ENCODE measurements at places on chromosomes 16 and 17.

GRCh38 chr17:63816669-63817068, 10.6 kb upstream of the PSMC5 start:
- no peak for DNase-seq

DNA sequence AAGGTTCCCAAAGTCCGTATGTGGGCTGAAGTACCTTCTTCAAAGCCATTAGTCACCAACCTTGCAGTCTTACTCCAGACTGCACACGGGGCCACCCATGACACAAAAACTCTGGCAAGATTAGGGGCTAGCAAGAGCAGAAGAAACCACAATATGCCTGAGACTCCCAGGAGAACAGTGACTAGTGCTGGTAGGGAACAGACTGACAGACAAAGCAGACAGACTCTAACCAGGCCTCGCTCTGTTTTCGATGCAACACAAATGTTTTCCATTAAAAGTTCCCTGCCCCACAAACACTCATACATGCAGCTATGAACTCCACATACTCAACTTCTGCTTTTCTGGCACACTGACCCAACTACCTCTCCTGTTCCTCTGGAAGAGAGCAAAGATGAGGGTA, 102.2 kb downstream of the HIC1 start:
- DNase-seq = peak; percentile 74

DNA sequence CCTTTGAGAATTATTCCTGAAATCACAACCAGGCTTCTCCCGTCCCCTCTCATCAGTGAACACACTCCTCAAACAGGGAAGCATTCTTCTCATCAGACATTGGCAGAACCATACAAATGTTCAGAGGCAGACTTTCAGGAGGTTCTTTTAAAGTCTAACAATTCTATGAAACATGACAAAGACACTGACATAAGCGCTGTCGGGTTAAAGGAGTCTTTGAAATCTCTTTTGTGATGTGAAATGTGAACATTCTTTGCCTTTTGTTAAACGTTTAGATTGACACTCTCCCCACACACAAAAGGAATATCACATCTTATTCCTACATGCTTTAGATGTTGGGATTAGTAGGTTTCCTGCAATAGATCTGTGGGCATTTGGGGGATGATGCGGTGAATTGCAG, 63.9 kb downstream of the NETO2 start:
- no peak for DNase-seq

DNA sequence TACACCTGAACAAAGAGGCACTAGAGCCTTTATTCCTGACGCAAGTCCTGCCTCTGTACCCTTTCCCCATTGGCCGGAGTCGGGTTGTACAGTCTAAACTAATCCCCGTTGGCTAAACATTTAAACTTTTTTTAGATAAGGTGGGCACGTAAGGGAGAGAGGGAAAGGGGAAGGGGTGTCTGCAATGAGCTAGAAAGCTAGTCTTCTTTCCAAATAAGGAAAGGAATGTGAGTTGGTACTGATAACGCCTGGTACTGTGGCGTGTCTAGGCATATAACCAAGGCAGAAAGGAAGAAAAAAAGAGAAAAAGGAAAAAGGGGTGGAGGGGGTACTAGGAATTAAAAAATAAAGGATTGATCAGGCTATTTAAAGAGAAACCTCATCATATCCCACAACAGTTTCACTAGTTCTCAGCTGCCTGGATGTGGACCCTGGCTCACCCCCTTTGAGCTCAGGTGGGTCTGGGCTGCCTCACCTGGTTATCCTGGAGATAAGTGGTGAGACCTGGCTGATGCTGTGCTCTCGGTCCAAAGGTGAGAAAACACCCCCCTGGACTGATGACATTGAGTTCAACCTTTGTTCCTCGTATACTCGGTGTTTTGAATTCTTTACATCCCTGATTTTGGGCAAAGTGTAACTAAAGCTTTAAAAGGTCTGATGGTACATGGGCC, 90.9 kb upstream of the EEF2KMT start:
- no peak for DNase-seq

DNA sequence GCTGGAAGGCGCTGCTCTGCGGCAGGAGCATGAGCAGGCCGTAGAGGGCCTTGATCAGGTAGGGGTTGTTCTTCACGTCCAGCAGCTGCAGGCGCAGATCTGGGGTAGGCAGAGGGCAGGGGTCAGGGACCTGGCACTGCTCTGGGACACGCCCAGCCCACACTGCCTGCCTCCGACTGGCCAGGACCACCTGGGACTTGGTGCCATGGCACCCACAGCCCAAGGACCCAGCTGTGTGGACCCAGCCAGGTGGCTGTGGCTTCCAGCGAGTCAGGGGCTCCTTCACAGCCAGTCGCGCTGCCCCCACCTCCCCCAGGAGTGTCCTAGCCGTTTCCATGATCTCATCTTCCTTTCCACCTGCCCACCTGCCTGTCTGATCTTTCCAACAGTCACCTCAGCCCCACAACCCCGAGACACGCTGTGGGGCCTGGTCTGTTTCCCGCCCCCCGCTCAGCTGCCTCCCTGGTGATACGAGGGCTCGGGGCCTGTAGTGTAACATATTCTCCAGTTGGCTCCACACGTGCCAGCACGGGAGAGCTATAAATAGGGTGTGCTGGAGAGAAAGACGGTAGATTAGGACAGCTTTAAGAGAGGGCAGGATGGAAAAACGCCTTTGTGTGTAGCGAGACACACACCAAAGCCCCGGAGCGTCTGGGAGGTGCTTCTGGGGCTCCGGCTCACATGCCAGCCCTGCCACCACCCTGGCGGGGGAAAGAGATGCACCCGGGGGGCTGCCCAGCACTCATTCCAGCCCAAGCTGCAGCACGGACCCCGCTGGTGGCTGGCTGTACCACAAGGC, 7.2 kb upstream of the MTSS2 start:
- DNase-seq = no peak

GRCh38 chr16:66656547-66656946, 40.0 kb downstream of the CMTM4 start:
- DNase-seq = no peak

DNA sequence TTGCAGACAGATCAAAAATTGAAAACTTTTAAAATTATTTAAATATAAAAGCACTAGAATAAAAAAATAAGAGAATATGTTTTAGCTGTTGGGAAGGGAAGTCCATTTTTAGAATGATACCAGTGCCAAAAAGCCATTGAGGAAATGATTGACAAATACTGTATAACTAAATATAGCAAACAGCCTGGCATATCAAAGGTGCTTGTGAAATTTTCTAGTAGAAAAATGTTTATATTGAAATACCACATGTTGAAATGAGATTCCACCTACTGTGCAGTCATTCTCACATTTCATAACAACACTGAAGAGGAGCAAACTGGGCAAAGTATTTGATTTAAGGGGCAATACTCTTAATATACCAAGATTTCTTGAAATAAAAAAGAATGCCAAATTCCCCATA, 183.5 kb downstream of the PHKB start:
- DNase-seq = peak; percentile 46

DNA sequence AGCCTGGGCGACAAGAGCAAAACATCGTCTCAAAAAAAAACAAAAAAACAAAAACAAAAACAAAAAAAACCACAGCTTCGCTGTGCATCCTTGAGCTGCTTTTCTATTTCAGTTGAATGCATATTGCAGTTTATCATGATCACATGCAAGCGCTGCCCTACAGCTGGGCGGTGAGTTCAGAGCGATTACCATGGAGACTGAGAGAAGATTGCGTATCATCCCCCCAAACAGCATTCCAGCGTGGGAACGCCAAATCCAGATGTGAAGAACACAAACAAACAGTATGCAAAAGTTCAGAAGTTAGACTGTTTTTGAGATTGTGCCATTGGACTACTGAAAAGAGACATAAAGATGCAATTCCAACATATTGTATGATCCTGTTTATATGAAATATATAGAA, 15.1 kb upstream of the SLC52A1 start:
- DNase-seq = no peak

DNA sequence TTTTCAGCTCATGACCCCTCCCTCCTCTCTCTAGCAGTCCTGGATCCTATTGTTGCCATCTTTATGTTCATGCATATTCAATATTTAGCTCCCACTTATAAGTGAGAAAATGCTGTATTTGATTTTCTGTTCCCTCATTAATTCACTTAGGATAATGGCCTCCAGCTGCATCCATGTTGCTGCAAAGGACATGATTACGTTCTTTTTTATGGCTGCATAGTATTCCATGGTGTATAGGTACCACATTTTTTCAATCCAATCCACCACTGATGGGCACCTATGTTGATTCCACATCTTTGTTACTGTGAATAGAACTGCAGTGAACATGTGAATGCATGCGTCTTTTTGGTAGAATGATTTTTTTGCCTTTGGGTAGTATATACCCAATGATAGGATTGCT, 188.4 kb downstream of the FOXL1 start:
- DNase-seq = no peak

- DNase-seq = no peak
Measured at GRCh38 chr16:23296994-23297393, 5.1 kb upstream of the SCNN1B start.

- DNase-seq = no peak
Measured at GRCh38 chr17:69061721-69062556, 1.2 kb upstream of the ABCA9 start.

GRCh38 chr17:5209396-5209795, 17.7 kb upstream of the ZNF594 start:
- DNase-seq = no peak

DNA sequence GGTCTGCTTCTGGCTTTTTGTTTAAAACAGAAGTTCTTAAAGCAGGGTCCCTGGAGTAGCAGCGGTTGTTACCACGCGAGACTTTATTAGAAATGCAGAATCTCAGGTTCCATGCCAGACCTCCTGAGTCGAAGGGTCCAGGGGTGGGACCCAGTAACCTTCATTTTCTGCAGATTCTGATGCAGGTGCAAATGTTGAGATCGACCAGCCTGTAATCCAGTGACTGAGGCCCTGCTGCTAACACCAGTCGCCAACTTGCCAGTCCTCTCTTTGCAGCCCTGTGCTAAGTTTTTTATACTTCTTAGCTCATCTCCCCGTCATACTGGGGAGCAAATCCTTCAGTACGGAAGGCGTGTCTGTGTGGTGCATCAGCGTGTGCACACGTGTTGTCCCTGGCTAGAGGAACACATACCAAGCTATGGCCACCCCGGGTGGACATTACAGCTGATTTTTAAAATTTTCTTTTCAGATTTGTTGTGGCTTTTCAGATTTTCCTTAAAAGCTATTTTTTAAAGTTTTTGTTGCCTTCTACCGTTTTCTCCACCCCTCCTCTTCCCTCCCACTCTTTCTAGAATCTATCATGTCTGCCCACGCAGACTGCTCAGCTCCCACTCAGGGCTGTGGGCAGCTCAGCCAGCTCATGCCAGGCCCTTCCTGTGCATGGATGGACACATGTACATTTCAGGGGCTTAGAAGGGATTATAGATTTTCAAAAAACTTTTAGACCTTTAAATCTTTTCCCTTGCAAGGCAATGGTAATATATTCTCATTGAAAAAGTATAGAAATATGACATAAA, 57.7 kb downstream of the MEAK7 start:
- DNase-seq = no peak

GRCh38 chr17:69500911-69501429, 86.5 kb downstream of the MAP2K6 start:
- DNase-seq = no peak

DNA sequence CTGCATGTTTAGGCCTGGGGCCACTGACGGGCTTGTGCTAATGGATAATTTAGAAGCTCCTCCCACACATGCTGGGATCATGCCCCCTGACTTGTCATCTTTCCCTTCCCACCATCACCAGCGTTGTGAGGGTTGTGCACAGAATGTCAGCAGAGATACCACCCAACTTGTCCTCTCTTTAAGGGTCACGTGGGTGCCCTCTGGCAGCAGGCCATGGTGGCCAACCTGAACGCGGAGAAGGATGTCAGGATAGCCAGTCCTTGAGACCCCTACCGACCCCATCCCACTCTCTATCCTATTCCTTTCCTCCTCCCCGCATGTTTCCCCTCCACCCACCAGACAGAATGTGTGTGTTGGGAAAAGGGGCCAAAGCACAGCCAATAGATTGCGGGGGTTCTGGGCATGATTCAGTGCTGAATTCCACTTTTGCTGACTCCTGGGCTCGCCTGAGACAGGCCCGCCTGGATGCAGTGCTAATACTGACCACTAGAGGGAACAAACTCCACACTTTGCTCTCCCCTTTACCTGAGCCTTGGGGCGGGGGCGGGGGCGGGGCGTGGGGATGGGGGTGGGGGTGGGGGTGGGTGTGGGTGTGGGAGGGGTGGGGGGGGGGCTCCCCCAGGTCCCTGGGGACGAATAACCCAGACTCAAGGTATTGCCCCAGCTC, at the start of gene GH2:
TSS of gene GH2 (minus strand) at position 10 of the 667 bp plus-strand sequence. CDS start 143 bp downstream, outside the sequence.
- DNase-seq = peak; percentile 68

DNA sequence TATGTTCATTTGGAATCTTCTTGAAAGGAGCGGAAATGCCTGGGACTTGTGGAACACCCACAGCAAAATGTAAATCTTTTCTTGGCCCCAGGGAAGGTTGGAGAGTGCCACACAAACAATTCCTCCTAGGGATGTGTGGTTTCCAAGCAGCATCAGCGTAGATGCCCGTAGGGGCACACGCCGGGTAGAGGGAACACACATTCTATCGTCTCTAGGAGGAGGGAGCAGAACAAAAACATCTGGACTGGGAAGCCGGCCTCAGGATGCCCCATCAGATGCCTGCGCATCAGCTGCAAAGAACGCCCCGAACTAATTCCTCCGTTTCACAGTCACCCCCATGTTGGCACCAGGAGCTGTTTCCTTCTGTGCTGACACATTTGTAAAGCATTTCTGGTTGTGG, 357.9 kb upstream of the ZFHX3 start:
- DNase-seq = no peak

- DNase-seq = peak; percentile 66
Measured at GRCh38 chr17:28384281-28385036, 13.0 kb downstream of the SARM1 start.

DNA sequence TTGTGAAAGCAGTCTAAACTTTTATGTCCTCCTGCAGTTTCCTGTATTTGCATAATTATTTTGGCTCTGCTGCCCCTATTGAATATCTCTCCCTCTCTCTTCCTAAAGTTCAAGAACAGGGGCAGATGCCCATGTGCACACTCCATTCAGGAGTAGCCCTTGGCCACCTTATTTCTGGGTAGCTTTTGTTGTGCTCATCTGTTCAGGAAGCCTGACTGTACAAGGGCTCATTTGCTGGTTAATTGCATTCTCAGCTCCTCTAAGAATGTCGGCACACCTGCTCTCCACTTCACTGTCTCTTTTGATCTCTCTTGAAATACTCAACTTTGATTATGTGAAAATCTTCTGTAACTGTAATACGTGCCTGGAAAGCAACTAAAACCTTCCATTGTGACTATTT, 1378.8 kb upstream of the CDH8 start:
- no peak for DNase-seq

Data from suppressor macrophage (primary cell).